ENCODE measurements at places on chromosomes 11 and 22.

DNA sequence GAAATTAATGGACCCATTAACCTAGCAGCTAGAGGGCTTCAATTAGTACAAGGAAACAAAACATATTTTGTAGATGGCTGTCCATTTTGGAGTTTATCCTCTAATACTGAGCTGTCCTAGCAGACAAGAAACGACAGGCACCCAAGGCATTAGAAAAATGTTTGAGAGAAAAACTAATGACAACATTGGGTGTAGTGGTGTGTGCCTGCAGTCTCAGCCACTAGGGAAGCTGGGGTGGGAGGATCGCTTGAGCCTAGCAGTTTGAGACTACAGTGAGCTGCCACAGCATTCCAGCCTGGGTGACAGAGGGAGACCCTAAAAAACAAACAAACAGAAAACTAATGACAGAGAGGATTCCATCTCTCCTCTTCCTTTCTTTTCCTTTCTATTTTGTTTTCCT is 1.5 kb downstream of the A4GALT start:
- DNase-seq = peak; percentile 46

GRCh38 chr11:67433536-67434394 is 3.7 kb downstream of the PTPRCAP start:
- no peak for DNase-seq

- no peak for DNase-seq
These were observed 25.0 kb upstream of the KRTAP5-7 start for GRCh38 chr11:71502026-71502425.

DNA sequence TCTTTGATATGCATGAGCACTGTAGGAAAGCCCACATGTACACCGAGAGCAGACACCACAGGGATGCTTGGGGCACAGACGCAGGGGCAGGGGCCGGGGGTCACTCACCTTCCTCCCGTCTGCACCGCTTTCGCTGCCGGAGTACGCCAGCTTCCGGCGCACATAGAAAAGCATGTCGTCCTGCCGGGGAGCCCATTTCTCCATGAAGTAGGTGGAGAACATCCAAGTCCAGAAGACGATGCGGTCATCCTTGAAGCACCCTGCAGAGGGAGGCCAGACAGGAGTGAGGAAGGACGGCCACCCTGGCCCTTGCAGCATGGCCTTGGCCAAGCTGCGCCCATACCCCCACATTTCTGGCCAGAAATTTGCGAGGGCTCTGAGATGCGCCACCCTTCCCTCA is 28.8 kb downstream of the KIAA0930 start:
- DNase-seq = no peak

- DNase-seq = peak; percentile 64
These were observed 7.2 kb downstream of the POLD4 start for GRCh38 chr11:67345920-67346819.

GRCh38 chr22:36417281-36417686 is 29.5 kb upstream of the MYH9 start:
- no peak for DNase-seq

DNA sequence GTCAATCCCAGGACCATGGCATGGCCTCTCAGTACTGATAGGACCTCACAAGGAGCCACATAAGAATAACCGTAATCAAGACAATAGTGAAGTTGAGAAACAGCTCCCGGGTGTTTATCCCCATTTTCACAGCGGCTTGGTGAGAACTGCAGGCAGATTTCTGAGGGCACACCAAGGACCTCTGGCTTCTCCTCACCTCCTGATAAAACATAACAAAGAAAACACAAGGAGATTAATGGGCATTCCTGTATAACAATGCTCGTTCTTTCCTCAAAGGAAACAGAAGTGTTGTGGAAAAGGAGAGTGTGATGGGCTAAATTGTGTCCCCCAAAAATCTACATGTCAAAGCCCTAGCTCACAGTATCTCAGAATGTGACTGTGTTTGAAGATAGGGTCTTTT is 4.0 kb downstream of the SLN start:
- no peak for DNase-seq

GRCh38 chr11:118691926-118692830 is 12.7 kb upstream of the TREH start:
- peak; percentile 55 for DNase-seq

GRCh38 chr11:114615448-114616361 is 20.1 kb upstream of the NXPE4 start:
- no peak for DNase-seq

DNA sequence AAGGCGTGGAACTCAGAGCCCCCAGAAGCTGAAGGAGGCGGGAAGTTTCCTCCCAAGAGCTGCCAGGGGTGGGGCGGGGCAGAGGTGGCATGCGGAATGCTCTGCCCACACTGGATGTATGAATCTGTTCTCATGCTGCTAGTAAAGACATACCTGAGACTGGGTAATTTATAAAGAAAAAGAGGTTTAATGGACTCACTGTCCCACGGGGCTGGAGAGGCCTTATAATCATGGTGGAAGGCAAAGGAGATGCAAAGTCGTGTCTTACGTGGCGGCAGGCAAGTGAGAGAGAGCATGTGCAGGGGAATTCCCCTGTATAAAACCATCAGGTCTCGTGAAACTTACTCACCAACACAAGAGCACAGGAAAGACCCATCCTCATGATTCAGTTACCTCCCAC is 57.6 kb downstream of the SMIM38 start:
- DNase-seq = no peak

DNA sequence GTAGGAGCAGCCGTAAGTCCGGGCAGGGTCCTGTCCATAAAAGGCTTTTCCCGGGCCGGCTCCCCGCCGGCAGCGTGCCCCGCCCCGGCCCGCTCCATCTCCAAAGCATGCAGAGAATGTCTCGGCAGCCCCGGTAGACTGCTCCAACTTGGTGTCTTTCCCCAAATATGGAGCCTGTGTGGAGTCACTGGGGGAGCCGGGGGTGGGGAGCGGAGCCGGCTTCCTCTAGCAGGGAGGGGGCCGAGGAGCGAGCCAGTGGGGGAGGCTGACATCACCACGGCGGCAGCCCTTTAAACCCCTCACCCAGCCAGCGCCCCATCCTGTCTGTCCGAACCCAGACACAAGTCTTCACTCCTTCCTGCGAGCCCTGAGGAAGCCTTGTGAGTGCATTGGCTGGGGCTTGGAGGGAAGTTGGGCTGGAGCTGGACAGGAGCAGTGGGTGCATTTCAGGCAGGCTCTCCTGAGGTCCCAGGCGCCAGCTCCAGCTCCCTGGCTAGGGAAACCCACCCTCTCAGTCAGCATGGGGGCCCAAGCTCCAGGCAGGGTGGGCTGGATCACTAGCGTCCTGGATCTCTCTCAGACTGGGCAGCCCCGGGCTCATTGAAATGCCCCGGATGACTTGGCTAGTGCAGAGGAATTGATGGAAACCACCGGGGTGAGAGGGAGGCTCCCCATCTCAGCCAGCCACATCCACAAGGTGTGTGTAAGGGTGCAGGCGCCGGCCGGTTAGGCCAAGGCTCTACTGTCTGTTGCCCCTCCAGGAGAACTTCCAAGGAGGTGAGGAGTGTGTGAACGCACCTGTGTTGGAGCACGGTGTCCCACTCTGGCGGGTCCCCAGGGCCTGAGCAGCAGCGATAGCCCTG is at the start of gene TAGLN:
TSS of gene TAGLN (plus strand) at position 318 of the 863 bp plus-strand sequence. CDS start 3,644 bp downstream, outside the sequence.
- DNase-seq = no peak

GRCh38 chr11:130979386-130979972 is 63.2 kb upstream of the SNX19 start:
- peak; percentile 49 for DNase-seq

DNA sequence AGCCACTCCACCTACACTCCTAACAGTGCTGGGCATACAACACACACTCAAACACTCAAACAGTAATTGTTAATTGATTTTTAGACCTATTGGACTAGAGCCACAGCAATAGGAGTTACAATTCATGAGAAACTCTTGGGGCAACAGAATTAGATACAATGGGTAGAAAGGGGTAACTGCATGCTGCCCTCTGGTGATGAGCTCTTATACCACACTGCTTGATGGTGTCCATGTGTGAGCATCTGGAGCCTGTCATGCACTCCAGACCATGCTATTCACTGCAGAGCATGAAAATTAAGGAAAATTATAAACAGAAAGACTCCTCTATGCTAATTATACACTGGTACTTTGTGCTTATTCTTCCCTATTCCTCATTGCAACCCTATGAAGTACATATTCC is 975.5 kb upstream of the CCDC90B start:
- DNase-seq = peak; percentile 4

DNA sequence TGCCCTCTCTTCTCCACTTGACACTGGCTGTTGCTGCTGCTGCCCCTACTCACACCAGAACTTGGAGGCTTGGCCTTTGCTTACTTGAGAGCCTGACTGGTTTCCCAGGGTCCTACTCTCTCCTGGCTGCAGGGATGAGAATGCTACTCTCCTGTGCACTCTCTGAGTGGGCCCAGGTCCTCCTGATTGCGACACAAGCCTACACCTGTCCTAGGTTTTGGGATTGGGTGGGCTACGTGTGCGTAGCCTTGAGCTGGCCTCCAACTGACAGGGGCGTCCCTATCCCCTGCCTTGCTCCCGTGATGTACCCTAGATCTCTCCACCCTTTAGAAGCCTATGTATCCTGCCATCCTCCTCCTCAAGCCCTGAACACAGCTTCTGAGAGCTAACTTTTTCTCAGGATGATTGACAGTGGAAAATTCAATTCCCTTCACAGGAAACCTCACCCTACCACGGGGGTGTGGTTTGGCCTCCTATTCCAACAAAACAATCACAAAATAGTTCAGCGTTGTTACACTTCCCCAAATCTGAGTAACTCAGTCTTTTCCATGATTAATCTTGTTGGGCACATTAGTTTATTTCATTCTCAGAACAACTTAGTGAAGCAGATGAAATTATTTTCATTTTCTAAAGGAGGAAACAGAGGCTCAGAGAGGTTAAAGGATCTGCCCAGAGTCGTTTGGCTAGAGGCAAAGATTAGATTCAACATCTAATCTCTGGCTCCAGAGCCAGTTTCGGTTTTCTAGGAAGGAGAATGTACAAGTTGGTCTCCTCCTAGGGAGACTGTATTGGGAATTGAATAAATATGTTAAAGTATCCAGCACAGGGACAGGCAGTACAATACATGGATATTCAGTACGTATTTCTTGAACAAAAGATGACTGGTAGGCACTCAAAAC is 17.6 kb upstream of the AMOTL1 start:
- no peak for DNase-seq

DNA sequence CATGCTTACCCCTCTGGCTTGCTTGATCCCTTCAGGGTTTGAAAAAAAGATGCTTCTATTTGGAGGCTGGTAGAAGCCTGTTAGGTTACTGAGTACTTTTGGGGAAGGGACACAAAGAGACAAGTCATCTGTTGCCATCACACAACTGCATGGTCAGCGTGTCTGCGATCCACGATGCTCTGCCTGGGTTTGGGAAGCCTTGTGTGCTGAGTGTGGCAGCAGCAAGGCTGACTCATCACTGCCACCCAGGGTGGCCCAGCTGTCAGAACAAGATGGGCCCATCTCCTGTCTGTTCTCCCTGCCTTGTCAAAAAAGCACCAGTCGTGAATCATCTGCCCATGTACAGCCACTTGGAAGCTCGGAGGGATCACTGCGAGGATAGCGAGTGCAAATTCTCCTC is 26.2 kb downstream of the UBASH3B start:
- DNase-seq = peak; percentile 47

DNA sequence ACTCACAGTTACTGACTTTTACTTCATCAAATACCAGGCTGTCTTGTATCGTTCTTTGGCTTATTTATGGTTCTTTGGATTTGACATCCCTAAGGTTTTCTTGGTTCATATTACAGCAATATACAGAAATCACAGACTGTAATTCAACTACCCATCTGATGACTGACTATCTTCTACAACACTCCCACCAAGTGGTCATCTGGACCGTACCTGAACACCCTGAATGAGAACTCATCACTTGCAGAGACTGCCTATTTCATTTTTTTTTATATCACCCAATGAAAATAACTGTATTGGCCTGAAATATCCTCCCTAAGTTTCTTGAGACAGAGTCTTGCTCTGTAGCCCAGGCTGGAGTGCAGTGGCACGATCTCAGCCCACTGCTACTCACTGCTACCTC is 9.5 kb upstream of the UPB1 start:
- DNase-seq = no peak

- DNase-seq = no peak
These were observed 11.8 kb upstream of the THY1 start for GRCh38 chr11:119434591-119435330.

DNA sequence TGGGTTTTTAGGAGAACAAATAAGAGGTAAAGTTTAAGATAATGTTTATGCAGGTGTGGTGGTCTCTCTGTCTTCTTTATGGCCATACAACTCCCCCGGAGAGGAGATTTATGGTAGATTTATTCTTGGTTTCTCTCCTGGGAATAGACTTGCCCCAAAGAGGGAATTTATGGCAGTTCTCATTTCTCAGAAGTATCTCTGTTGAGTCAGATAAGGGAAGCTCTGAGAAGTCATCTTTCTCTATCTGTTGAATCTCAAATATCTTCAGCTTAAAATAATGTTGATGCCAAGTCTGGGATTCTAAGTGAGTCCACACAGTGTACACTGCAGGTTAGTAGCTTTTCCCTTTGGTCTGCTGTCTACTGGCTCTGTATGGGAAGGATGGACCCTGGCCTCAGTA is 276.4 kb upstream of the PLET1 start:
- DNase-seq = no peak

- DNase-seq = peak; percentile 31
These were observed 546 bp downstream of the GNB1L start for GRCh38 chr22:19853879-19854777.

- DNase-seq = peak; percentile 12
These were observed 85.5 kb downstream of the NOX4 start for GRCh38 chr11:89405629-89406028.

GRCh38 chr11:56910046-56910773 is 78.5 kb upstream of the OR5AK2 start:
- no peak for DNase-seq

DNA sequence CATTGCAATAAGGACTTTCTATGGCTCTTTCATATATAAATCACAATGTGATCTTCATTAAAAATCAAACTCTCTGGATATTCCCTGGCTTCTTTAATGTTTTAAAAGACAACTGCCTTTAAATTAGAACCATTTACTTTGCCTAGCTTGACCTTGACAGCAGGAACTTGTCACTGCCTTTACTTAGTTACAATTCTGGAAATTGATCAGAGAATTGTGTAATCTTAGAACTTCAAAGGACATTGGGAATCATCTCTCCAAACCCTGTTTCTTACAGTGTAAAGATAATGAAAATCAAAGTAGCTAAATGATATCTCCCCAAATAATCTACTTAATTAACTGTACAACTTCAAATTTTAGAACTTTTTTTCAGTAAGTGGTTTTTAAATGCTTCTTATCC is 517.6 kb upstream of the CCDC179 start:
- DNase-seq = no peak
